ENCODE measurements at places on chromosomes 7 and 10. TPM values are rescaled to one million over a fixed set of nuclear protein-coding genes. Genes with fewer than 3 reads are reported as not detected.

DNA sequence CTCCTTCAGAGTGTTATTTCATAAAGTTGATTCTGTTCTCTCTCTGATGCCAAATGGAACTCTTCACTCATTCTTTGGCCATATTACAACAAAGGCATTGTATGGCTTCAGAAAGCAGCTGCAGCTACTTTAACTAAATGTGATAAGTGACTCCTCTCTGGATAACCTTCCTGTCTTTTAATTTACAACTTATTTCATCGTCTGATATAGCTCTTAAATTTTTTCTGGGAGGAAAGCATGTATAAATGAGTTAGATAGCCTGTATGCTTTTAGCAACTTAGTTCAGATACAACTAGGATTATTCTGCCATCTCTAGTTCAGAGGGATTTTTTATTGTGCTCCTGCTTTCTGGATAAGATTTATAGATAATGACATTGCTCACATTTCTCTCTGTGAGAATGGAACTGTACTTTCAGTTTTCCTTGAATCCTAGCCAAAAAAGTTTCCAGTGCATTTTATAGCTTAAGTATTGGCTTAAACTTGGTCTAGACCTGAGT is 57.5 kb downstream of the KLHDC10 start:
- no peaks in the 10 kb centered on the region for H3K27me3 ChIP-seq
- H3K27ac ChIP-seq, result no peak overlapping the region
- H3K4me1 ChIP-seq, result no peaks in the 10 kb centered on the region
- H3K4me3 ChIP-seq, result no peak overlapping the region

DNA sequence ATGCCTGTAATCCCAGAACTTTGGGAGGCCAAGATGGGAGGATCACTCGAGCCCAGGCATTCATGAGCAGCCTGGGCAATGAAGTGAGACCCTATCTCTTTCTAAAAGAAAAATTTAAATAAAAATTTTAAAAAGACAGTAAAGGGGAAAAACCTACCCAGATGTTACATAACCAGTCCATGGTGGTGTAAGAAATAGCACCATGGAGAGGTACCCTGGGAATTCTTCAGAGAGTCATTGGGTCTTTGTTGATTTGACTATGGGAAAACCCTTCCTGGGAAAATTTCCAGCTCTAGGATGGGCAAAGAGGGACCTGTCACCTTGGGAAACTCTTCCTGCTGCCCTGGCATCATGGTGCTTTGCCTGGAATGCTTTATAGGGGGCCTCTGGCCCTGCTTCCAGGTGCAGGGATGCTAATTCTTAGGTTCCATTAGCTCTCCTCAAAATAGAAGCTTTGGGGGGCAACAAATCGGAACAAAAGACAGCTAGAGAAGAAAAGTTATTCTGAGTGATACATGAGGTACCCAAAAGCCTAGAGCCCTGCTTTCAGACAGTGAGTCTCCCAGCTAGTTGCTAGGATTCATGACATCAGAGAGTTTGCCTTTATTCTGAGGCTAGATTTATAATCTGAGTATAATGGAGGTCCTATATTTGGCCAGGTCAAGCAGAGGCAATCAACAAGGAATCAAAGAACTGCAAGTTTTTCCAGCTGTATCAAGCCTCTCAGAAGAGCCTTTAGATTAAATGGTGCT is 10.1 kb downstream of the CCDC136 start:
- H3K27me3 ChIP-seq, result no peaks in the 10 kb centered on the region
- H3K27ac ChIP-seq, result no peak overlapping the region
- H3K36me3 ChIP-seq, result no peaks in the 10 kb centered on the region
- peaks cover 5% of the 10 kb centered on the region for H3K4me1 ChIP-seq
- H3K4me3 ChIP-seq, result no peak overlapping the region

GRCh38 chr10:112243713-112244112 is 39.5 kb upstream of the TECTB start:
- no peak overlapping the region for H3K27ac ChIP-seq
- H3K4me1 ChIP-seq, result no peaks in the 10 kb centered on the region
- H3K4me3 ChIP-seq, result no peak overlapping the region
- no peaks in the 10 kb centered on the region for H3K27me3 ChIP-seq
- no peak for DNase-seq

GRCh38 chr10:125232841-125233240 is 72.5 kb upstream of the CTBP2 start:
- no peaks in the 10 kb centered on the region for H3K36me3 ChIP-seq
- no peak overlapping the region for H3K4me3 ChIP-seq
- H3K27ac ChIP-seq, result no peak overlapping the region
- no peaks in the 10 kb centered on the region for H3K27me3 ChIP-seq

Gene FGFBP3
- 3.3 TPM for total RNA-seq

DNA sequence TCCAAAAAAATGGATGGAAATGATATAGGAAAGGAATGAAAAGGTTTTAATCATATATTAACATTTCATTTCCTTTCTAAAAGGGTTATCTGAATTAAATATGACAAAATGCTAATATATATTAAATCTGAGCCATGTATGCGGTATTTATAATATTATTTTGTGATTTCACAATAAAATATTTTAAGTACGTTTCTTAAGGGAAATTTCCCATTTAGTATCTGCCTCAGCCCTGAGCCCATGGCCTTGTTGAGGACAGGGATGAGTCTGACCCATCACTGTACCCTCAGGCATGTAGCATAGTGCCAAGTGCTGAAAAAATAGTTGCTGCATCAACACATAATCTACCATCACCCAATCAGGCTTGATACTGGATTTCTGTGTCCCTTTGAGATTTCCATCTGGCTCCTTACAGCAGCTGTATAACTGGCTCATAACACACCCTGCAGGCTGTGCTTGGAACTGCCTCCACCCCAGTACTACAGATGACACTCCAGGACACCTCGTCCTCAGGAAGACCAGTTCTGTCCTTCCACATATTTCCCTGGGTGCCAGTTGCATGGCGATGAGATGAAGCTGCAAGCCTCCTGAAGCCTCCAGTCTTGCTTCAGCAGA is 59.4 kb upstream of the ASAH2 start:
- H3K27me3 ChIP-seq, result no peaks in the 10 kb centered on the region
- H3K36me3 ChIP-seq, result no peaks in the 10 kb centered on the region
- no peaks in the 10 kb centered on the region for H3K4me1 ChIP-seq
- no peak overlapping the region for H3K27ac ChIP-seq

DNA sequence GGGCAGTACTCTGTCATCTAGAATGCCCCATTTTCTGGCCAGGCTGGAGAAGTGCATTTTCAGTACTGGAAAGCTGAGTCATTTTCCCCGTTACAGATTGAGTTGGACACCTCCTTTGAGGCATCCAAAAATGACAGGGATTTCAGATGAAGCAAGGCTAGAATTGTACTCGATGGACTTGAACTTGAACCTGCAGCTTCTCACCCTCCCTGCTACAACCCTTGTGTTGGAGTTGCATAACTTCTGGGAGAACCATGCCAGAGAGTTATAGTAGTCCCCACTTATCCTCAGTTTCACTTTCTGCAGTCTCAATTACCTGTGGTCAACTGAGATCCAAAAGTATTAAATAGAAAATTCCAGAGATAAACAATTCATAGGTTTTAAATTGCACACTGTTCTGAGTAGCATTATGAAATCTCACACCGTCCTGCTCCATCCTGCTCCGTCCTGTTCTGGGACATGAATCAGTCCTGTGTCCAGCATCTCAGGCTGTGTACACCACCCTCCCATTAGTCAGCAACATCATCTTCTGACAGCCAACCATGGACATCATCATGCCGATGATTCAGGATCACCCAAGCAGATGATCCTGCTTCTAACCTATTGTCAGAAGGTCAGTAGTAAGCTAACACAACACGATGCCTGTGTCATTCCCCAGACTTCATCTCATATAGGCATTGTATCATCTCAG is 363.7 kb downstream of the DPP6 start:
- H3K4me1 ChIP-seq, result no peaks in the 10 kb centered on the region
- H3K36me3 ChIP-seq, result no peaks in the 10 kb centered on the region
- H3K27me3 ChIP-seq, result no peaks in the 10 kb centered on the region
- no peak for DNase-seq
- no peak overlapping the region for H3K4me3 ChIP-seq
- H3K27ac ChIP-seq, result no peak overlapping the region

GRCh38 chr10:63672491-63672890 is 151.3 kb downstream of the REEP3 start:
- peaks cover 5% of the 10 kb centered on the region for H3K4me1 ChIP-seq
- no peaks in the 10 kb centered on the region for H3K36me3 ChIP-seq
- no peak for DNase-seq
- no peaks in the 10 kb centered on the region for H3K27me3 ChIP-seq
- H3K4me3 ChIP-seq, result no peak overlapping the region

DNA sequence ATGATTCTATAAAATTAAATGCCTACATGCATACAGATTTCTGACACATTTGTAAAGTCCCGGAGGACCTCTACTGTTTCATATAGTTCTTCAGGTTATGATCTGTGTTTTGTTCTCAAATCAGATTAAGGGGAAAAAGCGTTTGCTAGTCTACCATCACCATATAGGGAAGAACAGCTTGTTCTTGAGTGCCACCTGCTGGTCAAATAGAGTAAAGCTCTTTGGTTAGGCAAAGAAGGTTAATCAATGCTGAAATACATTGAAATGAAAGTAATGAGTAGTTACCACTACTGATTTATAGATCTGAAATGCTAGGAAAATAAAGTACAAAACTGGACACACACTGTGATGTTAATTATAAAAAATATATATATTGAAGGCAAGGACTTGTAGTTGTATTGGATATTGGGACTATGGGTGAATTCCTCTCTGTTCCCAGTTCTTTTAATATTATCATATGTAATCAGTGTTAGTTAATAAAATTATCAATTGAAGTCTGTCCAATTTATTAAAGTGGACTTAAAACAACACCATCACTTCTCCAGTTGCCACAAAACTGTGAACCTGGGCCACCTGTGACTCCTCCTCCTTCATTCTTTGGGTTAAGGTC is 72.6 kb upstream of the PDLIM1 start:
- H3K27ac ChIP-seq, result peak overlapping the region; percentile 31
- no peaks in the 10 kb centered on the region for H3K27me3 ChIP-seq
- no peak overlapping the region for H3K4me3 ChIP-seq
- DNase-seq, result peak; percentile 74

GRCh38 chr10:122301811-122302115 is 30.7 kb downstream of the BTBD16 start:
- no peak overlapping the region for H3K27ac ChIP-seq
- H3K27me3 ChIP-seq, result no peaks in the 10 kb centered on the region
- no peaks in the 10 kb centered on the region for H3K36me3 ChIP-seq

Gene BTBD16
- not detected for total RNA-seq

DNA sequence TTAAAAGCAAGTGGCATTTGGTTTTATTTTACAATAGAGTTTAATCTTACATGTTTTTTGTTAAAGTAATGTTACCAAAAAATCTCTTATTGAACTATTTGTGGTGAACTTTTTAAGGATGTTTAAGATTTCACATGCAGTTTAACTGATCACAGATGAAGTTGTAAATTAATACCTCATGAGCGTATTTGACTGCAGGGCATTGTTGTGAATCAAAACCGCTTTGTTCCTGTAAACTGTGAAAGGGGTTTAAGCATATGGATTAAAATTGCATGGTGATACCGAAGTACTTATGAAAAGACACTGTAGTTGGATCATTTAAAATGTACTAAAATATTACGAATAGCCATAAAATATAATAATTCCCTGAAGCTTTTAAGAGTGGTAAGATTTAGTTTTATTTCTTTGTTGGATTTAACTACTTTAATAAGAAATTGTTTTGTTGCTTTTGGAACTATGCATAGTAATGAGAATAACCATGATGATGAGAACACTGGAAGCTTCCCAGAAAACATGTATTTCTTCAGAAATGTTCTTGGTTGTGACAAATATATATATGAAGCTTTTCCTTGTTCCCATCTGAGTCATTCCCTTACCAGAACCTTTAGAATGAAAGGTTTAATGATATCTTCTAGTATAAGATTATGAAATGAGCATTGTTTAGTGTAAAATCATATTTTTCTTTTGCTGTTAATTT is 131.3 kb downstream of the ADK start:
- no peak overlapping the region for H3K4me3 ChIP-seq
- H3K27ac ChIP-seq, result no peak overlapping the region
- no peak for DNase-seq
- no peaks in the 10 kb centered on the region for H3K27me3 ChIP-seq

- DNase-seq, result no peak
- no peaks in the 10 kb centered on the region for H3K36me3 ChIP-seq
- H3K27ac ChIP-seq, result no peak overlapping the region
- H3K27me3 ChIP-seq, result no peaks in the 10 kb centered on the region
- H3K4me3 ChIP-seq, result no peak overlapping the region
These were observed 338.3 kb downstream of the OTUD1 start for GRCh38 chr10:23777153-23777552.

DNA sequence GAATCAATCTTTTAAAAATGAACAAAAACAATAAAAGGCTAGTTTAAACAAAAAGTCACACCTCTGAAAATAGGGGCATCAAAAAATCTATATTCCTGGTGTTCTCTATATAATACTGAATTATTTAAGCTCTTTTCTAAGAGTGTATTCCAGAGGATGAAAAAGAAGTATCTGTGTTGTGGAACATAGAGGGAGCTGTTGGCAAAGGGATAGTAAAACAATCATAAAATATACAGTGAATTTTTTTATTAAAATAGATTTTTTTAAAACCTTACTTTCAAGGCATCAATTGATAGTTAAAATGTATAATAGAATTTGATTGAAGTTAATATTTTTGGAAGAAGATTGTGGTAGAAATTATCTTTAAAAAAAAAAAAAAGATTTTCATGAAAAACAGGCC is 1409.1 kb upstream of the CELF2 start:
- no peak overlapping the region for H3K27ac ChIP-seq
- H3K27me3 ChIP-seq, result no peaks in the 10 kb centered on the region
- H3K4me1 ChIP-seq, result no peaks in the 10 kb centered on the region
- DNase-seq, result no peak
- H3K36me3 ChIP-seq, result no peaks in the 10 kb centered on the region
- no peak overlapping the region for H3K4me3 ChIP-seq

All from Caco-2 (cell line).